ENCODE measurements at places on chromosomes 1 and 21.

DNA sequence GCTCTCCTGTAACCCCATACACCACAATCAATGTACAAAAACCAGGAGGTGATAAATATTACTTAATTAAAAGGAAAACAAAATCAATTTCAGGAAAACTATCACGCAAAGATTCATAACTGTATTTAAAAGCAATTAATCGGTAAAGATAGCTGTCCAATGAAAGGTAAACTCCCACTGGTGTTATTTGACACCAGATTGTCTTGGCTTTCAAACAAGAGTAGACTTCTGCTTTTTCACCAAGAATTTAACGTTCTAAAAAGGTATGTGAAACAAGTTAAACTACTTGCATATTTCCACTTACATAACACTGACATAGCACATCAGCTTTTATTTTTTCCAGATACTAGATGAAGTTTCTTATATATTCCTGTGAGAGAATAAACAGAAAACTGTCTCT lies 3.5 kb downstream of the PLPP3 start:
- DNase-seq, result no peak

DNA sequence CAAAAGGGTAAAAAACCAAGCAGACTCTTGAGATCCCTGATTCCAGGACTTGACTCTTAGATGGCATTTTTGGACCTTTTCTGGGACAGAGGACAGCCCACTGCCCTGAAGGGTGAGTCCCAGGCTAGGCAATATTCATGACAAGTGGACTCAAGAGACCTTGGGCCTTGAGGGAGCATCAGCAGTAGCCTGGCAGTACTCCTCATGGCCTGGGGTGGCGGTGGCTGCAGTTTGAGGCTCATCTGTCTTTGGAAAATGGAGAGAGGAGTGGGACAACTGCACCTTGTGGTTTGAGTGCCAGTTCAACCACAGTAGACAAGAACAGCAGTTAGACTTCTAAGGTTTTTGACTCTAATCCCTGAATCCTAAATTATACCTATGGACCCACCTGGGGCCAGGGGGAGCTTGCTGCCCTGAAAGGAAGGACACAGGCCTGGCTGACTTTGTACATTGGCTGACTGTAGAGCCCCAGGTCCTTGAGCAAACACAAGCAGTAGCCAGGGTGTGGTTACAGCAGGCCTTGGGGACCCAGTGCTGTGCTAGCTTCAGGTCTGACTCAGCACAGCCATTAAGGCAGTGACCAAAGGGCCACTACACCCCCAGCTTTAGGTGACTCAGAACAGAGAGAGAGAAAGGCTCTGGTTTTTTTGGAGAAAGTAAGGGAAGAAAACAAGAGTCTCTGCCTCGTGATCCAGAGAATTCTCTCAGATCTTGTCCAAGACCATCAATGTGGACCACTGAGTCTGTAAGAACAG lies 1023.2 kb downstream of the KCNT2 start:
- no peak for DNase-seq

DNA sequence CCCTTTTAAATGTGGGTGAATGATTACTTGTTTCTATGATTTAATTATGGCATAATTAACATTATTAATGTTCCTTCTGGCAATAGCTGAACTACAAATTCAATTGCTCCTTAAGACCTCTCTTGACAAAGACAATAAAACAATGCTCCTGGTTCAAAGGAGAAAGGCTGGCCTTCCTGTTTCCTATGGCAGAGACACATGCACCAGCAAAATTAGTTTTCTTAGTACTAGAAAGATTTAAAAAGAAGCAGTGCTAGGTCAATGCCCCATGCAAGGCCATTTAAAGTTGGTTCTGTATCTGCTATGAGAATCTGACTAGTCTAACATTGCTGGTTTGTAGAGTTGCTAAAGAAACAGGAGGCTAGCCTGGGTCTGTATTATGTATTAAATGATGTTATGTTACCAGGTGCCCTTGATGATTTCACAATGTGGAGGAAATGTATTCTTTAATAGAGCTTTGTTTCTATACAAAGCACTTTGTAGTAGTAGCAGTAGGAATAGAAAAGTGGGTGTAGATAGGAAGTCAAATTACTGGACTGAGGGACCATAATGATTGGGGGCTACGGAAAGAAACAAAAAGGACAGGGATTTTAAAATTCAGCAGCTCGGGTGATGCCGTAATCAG lies 38.8 kb upstream of the CD34 start:
- no peak for DNase-seq

- DNase-seq, result no peak
Observed at GRCh38 chr1:167289966-167290365, 69.3 kb downstream of the POU2F1 start.

DNA sequence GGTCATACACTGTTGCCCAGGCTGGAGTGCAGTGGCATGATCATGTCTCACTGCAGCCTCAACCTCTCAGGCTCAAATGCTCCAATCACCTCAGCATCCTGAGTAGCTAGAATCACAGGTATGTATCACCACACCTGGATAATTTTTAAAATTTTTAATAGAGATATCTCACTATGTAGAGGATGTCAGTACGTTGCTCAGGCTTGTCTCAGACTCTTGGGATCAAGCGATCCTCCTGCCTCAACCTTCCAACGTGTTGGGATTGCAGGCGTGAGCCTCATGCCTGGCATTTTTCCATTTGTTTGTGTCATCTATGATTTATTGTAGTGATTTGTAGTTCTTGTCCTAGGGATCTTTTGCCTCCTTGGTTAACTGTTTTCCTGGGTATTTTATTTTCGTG lies 985.2 kb upstream of the B3GALT2 start:
- DNase-seq, result no peak

GRCh38 chr21:30426731-30427130 lies 1.0 kb upstream of the KRTAP13-3 start:
- no peak for DNase-seq

Measured in C1 segment of cervical spinal cord (tissue), 14 donors.